Hippocampal formation (tissue), 2 donors: ENCODE measurements at places on chromosomes 1 and 21.

DNA sequence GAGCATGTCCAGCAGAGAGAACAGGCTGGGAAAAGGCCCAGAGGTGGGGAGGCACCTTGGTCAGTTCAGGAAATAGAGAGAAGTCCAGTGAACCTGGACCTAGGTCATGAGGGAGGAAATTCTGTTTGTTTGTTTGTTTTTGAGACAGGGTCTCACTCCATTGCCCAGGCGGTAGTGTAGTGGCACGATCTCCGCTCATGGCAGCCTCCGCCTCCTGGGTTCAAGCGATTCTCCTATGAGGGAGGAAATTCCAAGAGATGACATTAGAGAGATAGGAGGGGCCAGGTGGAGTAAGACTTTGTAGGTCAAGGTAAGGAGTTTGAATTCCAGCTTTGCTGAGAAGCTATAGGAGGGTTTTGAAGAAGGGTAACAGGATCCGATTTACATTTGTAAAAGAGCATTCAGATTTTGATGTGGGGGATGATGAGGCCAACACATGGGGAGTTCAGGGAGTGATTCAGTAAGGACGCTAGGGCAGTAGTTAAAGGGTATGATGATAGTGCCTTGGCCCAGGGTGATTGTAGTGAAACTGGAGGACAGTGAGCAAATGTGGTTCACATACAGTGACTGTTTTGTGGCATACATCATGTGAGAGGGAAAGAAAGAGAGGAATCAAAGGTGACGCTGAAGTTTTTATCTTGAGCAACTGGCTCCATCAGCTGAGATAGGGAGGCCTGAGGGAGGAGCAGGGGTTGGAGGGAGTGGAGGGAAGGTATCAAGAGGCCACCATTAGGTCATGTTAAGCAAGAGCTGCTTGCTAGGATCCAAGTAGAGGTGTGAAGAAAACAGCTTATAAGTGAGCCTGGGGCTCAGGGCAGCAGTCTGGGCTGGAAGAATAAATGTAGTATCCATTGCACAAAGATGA is 8.3 kb upstream of the TRABD2B start:
- no peak for DNase-seq

GRCh38 chr1:26476958-26477357 is 4.7 kb downstream of the HMGN2 start:
- DNase-seq: no peak

DNA sequence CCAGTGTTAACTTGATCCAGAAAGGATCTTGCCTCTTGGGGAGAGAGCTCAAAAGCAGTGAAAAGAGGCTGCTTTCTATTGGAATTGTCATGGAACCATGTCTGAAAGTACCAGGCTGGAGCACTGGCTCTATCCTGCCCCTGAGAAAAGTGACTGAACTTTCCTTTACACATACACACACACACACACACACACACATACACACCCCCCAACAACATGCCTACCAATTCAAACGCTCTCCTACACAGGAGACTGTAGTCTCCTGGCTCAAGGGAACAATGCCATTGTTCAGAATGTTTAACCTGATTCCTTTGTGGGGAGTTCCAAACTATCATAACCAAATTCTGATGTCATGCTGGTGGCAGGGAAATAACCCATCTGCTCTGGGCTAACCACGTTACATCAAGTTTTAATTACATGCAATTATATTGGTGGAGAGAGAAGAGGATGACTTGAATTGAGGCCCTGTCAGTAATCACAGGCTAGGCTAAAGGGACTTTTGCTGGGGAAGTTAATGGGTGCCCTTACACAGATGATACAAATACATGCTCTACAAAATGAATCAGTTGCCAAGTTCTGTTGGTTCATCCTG is 52.3 kb upstream of the DUSP10 start:
- no peak for DNase-seq

DNA sequence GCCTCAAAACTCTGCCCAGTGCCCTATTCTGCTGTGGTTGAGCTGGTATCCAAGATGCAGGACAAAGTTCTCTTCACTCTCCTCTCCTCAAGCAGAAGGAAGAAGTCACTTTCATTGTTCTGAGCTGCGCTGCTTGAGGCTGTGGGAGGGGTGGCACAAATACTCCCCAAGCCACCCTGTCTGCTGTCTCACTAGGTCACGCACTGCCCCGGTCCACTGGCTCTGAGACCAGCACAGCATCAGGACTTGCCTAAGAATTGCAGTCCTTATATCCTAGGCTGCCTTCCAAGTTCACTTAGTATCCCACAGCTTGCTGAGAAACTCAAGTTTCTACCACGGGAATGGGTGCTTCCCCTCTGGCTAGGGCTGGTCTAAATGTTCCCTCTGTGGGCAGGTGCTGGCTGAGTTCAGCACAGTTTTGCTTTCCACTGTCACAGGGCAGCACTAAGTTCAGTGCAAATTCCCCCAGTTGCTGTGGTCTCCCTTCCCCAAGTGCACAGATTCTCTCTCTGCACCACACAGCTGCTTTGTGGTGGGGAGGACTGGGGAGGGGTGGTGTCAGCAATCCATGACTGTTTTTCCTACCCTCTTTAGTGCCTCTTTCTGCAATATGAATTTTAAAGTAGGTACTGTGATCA is 32.4 kb downstream of the SLC9C2 start:
- DNase-seq: no peak

GRCh38 chr1:237875291-237875690 is 15.4 kb downstream of the ZP4 start:
- no peak for DNase-seq

GRCh38 chr1:203693721-203694120 is 67.1 kb downstream of the ATP2B4 start:
- DNase-seq: no peak

DNA sequence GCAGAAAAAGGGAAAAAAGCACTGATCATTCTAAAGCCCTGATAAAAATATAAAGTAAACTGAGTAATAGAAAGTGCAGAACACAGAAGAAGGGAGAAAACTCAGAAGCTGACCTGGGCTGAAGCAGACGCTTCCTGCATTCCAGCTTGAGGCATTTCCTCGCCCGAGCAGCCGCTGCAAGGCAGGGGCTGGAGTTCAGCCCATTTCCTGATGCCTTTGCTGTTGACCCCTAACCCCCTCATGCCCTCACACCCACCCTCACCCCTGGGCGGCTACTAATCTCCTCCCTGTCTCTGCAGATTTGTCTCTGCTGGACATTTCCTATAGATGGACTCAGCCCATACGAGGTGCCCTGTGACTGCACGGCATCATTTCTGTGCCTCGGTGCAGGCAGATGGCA is 227.8 kb downstream of the NPHP4 start:
- no peak for DNase-seq

- DNase-seq: no peak
Measured at GRCh38 chr1:107110326-107110725, 30.5 kb upstream of the NTNG1 start.

- peak; percentile 85 for DNase-seq
Measured at GRCh38 chr1:2204415-2205190, 10.0 kb upstream of the FAAP20 start.
